ENCODE measurements at places on chromosomes 16 and 17.

DNA sequence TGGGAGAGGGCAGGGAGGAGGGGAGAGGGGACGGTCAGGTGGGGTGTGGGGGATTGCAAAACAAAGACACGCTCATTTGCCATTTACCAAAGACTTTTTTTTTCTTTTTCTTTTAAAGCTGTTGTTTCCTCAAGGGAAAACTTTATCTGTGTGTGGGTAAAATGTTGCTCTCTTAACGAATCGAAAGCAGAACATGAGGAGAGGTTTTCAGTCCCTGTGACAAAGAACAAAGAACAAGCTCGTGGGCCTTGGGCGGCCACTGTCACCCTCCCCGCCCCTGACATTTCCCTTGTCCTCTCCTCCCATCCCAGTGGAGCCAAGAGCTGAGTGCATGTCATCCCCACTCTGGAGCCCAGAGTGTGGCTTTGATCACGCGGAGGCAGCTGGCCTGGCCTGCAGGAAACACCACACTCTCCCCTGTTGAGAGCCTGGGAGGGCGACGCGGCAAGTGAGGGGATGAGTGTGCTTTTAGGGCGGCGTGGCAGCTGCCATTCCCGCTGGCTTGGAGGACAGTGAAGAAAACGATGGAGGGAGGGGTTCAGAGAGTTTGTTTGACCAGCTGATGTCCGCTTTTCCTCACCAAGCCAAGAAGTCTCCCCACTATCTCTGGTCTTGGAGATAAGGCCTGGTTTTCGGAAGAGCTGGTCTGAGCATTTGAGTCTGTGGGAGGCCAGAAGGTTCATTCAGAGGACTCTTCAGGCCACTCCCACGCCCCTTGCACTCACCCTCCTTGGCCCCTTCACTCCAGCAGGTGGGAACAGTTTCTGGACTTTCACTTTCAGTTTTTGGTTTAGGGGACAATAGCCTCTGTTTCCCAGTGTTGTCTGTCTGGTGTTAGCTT, 11.4 kb downstream of the CCR7 start:
- no peak for DNase-seq

GRCh38 chr16:88452482-88453216, 431 bp upstream of the ZFPM1 start:
- peak; percentile 69 for DNase-seq

DNA sequence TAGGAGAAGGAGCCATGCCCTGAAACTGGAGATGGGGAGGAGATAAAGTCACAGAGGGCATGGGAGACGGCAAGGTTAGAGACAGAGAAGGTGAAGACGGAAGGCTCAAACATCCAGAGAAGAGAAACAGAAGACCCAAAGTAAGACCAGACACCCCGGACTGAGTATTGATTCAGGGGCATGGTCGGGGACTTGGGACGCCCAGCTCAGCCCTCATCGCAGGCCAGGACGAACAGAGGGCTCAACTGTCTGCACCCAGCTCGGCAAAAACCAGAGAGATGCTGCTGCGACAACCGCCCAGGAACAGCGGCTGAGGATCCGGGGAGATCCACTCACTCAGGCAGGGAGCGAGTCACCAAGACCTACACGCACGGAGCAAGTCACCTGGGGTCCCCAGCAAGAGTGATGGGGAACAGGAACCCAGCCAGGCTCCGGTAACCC, 999 bp downstream of the XYLT1 start:
- DNase-seq: no peak

- DNase-seq: no peak
These were observed 533.8 kb upstream of the CDH5 start for GRCh38 chr16:65832679-65833078.

DNA sequence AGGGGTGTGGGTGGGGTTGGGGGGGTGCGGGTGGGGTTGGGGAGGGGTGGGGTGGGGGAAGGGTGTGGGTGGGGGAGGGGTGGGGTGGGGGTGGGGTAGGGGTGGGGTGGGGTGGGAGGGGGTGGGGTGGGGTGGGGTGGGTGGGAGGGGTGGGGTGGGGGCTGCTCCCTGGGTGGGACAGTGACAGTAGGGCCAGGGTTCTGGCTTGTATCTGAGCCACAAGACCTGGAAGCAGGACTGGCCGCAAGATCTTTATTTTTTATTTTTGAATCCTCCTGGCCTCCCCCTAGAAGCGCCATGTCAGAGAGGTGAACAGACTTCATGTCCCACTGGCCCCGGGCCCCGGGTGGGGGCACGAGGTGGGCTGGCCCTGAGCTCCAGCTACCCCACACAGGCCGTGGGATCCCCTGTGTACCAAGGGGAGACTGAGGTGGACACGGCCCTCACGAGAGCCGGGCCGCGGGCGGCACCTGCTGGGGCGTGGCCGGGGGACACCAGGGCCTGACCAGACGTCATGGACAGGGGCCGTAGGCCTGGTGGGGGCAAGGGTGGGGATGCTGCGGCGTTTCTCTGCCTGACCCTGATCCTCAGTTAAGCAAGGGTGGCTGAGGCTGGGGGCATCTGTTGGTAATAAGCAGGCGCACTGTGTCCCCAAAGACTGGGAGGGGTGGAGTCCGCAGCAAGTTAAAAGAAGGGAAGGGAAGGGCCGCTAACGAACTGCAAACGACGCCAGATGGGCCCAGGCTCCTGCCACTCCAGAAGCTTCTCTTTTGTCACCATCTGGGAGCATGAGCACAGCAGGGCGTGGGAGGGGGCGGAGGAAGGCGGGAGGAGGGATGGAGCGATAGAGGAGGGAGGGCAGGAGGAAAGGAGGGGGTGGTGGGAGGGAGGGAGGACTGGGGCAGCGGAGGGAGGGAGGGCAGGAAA, 22.3 kb upstream of the PABPN1L start:
- no peak for DNase-seq

DNA sequence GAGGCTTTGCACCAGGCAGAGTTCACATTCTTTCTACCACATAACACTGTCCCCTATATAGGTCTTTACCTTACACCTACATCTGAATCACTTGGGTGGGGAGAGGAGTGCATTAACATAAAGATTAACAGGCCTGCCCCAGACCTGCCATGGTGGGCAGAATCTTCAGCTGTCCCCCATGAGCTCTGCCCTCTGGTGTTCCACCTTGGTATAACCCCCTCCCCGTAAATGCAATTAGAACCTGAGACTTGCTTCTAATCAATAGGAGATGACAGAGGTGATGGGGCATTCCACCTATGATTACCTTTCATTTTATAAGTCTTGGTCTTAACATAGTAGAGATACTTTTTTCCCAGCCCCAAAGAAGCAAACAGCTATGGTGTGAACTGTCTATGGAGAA, 20.4 kb upstream of the GRIN2A start:
- no peak for DNase-seq

DNA sequence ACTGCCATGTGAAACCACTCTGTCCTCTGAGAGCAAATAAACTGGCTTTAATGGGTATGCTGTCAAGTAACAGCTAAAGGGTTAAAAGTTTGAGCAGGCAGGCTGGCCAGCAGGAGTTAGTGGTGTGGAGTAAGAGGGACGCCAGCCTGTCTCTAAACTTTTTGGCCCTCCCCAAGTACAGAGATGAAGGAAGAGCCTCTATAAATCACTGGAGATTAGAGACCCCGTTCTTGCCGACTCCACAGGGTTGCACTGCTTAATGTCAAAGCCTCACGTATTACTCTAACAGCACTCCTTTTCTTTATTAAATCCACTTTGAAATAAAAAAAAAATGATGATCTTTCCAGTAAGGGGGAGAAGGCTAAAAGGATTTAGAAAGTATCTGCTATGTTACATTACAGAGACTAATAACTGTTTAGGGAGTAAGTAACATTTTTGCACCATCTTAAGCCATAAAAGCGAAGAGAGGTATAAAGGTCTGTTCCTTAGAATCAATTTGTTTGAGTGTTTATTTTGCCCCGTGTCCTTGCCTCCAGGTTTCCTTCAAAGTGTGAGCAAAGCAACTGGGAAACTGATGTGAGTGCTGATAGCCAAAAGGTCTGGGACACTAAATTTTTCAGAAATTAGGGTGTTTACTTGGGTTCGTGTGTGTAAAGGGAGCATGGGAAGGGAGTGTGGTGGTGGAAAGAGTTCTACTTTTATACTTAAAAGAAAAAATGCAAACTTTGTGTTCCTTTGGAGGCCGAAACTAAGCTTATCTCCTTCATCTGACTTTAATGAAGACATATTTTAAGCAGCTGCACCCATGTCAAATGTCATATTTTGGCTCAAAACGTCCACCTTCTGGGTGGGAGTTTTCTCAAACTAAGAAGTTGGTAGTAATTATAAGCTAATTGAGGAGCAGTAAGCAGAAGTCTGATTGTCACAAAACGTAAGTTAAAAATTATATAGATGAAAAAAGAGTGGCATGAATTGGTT, 109.9 kb upstream of the TBX2 start:
- DNase-seq: no peak

DNA sequence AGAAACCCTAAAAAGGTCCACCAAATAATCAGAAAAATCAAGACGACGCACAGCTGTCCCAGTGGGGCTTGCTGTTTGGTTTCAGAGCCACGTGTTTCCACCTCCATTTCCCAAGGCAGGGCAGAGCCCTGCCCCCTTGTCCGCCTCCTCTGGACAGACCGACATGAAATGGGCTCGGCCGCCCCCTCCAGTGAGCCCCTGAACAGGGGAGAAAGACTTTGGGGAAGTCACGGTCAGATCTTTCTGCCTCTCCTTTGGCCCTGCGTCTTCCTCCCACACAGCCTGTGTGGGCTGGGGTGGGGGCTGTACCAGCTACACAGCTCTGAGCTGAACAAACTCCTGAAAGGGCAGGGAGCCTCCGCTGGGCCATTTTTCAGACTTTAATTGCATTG, 230.7 kb downstream of the ENGASE start:
- no peak for DNase-seq

GRCh38 chr16:65875381-65876055, 491.0 kb upstream of the CDH5 start:
- DNase-seq: no peak

DNA sequence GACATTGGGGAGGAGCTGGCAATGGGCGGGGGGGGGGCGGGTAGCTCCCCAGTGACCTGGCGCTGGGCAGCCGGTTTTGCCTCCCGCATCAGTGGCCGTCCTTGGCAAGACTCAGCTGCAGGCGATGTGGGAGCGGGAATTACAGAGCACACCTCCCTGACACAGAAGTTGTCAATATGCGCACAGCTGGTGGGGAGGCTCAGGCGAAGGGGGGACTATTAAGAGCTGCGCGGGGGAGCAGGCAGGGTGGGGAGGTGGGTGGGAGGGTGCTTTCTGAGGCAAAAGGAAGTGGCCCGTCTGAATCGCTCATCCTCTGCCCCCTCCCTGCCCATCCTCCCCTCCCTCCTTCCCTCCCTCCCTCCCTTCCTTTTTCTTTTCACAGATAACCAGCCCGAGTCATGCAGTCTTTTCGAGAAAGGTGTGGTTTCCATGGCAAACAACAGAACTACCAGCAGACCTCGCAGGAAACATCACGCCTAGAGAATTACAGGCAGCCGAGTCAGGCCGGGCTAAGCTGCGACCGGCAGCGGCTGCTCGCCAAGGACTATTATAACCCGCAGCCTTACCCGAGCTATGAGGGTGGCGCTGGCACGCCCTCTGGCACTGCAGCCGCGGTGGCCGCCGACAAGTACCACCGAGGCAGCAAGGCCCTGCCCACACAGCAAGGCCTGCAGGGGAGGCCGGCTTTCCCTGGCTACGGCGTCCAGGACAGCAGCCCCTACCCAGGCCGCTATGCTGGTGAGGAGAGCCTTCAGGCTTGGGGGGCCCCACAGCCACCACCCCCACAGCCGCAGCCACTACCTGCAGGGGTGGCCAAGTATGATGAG, 44.0 kb downstream of the SREBF1 start:
- no peak for DNase-seq

GRCh38 chr16:85987750-85988078, 88.8 kb downstream of the IRF8 start:
- no peak for DNase-seq

GRCh38 chr17:79565606-79566250, 45.1 kb downstream of the RBFOX3 start:
- DNase-seq: no peak

DNA sequence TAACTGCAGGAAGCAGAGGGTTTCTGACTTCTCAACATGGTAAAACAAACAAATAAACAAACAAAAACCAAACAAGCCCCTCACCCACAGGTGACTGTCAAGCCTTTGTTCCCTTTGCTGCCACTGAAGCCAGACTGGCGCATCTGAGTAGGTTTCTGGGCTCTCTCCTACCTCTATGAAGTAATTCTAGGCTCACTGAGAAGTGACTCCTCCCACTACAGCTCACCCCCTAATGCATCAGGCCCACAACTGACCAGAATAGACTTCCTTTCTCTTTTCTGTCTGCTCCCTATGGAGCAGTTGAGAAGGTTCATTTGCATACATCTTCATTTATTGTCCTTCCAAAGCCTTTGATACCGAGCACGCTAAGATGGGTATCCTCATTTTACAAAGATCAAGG, 77.0 kb upstream of the CCL2 start:
- DNase-seq: no peak

- no peak for DNase-seq
These were observed 16.7 kb downstream of the GNGT2 start for GRCh38 chr17:49193513-49194296.

DNA sequence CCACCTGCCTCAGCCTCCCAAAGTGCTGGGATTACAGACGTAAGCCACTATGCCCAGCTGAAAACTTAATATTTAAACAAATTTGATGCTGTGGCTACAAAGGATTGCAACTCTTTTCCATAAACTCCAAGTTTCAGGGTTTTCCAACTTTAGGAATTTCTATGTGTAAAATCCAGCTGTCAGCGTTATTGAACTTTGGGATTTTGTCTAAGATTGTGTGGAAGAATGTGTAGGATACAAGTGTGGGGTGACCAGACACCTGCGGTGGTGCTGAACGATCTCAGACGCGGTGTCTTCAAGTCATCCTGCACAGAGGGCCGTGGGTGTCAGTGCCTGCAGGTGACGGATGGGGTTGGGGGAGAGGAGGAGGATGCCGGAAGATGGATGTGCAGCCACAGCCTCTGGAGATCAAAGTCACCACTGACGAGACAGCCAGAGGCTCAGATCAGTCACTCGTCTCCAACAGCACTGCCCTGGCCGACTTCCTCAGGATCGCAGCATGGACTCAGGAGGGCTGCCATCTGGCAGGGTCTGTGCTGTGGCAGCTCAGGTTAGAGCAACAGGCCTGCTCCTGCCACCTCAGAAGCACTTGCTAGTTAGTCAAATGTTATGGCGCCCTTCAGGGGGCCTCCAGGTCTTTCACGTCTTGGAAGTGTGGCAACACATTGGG, 13.0 kb downstream of the ACSF3 start:
- DNase-seq: no peak

Measured in HFF-Myc (cell line).